ENCODE measurements at places on chromosomes 6 and 20.

DNA sequence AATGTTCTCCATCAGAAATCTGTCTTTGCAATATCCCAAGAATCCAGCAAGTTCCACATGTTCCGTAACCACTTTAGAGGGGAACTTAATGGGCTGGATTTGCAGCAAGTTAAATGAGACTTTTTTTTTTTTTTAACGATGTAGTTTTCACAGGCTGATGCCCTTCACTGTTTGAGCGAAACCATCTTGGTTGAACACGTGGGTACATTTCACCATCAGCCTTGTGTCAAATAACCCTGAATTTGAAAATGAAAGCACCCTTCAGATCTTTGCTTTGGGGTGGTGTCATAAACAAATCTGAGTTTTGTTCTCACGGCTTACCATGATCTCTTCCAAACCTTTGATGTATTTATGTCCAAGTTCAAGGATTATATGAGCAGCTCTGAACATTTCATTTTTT is 73.7 kb upstream of the EXOC2 start:
- no peak for DNase-seq

DNA sequence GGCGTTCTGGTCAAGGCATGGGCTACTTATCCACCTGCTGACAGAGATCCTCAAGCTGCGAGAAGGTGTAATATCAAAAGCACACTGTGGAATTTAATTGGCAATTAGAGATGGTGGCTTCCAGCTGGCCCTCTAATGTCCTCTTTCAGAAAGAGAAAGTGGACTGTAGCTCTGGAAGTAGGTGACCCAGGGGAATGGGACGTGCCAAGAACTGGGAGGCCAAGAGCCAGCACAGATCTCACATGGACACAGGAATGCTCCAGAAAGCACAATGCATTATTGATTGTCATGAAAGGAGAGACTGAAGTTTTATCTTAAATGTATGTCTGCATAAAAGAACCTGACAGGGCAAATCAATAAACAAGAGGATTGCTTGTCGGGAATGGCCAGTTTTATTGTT is 198.6 kb upstream of the CDH4 start:
- no peak for DNase-seq

DNA sequence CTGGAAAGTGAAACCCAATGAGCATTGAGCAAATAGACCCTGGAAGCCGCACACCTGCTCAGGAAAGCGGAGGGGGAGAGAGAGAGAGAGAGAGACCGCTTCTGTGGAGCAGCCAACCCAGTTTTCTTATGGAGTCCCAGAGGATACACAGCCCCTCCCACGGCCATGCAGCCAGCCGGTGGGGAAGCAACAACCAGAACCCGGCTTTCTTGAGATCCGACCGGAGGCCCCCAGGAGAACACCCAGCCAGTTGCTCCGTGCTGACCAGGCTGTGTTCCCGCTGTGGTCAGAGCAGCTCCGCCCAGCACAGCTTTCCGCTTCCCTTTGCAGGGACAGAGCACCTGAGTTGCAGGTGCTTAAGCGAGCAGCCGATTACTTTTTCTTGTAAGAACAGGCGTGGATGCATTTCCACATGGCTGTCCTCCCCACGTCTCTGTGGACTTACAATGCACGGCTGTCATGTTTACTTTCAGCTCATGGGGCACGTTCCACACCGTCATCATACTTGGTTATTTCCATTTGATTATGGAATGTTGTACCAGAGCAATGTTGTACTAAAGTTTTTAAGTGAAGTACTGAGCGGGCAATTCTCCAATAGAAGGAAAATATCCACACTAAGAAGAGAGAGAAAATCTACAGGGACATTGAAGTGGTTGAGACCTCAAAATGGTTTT is 381.9 kb downstream of the THBS2 start:
- no peak for DNase-seq

- no peak for DNase-seq
These were observed 208.0 kb downstream of the EYA2 start for GRCh38 chr20:47102629-47103028.

DNA sequence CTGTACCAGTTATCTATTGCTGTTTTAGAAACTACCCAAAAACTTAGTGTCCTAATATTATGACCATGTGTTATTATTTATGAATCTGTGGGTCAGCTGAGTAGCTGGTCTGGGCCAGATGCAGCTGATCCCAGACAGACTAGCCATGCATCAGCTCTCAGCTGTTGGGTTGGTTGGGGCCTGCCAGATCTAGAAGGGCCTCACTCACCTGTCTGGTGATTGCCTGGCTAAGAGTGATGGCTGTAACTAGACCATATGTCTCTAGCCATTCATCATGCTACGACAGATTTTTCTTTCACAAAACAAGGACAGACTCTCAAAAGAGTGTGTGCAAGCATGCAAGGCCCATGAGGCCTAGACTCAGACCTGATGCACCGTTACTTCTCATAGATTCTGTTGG is 403.2 kb downstream of the SAMD5 start:
- no peak for DNase-seq

- peak; percentile 47 for DNase-seq
These were observed 64.3 kb upstream of the AFDN start for GRCh38 chr6:167762259-167762962.

DNA sequence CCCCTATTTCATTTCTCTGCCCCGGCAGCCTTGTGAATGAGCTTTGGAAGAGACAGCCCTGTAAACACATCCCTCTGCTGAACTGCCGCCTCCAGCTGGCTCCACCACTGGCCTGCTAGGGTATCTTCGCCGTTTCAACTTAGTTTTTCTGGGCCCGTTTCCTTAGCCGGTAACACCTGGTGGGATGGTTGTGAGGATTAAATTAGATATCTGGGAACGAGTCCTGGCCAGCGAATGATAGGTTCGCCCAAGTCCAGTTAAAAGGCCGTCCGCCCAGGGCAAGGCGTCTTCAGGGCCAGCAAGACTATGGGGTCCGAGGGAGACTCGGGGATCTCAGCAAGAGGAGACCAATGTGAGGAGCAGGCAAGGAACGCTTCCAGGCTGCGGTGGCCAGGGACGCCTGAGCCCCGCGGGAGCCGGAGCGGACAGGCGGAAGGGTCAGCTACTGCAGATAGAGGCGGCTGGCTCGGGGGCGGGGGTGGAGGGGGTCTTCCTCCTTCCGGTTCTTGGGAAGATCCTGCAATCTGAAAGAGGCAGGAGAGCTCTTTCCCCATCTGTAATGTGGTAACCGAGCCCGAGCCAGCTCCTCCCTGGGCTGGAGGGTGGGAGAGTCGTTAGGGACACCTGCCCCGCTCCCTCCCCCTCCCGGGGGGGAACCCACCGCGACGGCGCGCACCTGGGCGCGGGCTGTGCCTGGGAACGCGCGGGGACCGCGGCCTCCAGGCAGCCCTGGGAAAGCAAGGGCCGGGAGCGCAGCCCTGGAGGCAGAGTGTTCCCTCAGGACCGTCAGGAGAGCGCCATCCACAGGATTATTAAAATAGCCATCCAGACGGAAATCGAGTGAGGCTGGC is 4.5 kb upstream of the PTCRA start:
- DNase-seq = peak; percentile 18

DNA sequence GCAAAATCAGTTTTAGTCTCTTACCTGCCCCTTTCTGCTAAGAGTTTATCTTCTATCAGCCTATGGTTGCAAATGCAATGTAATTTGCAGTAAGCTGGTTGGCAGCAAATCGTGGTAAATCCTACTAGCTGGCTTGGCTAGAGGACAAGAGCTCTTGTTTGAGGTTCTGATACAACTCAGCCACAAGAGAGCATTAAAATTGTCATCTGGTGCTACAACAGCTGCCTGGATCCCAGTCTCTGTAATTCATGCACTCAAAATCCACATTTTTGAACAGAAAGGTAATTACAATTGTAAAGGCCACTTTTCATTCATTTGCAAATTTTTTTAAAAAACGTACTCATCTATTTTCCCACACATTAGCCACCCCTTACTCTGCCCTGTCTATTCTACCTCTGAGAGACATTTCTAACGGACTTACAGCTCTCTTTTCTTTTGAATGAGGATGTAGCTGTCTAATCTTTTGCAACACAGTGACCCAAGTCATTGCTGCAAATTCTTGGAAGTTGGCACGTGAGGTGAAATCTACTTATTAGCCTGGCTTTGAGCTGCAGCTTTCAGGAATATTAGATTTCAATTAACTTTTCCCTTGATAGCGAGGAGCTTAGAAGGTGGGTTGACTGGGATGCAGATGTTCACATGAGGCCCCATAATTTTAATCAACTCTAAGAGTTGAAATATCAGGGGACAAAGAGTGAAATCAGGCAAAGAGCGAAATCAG is 54.0 kb upstream of the FAM184A start:
- DNase-seq = no peak

DNA sequence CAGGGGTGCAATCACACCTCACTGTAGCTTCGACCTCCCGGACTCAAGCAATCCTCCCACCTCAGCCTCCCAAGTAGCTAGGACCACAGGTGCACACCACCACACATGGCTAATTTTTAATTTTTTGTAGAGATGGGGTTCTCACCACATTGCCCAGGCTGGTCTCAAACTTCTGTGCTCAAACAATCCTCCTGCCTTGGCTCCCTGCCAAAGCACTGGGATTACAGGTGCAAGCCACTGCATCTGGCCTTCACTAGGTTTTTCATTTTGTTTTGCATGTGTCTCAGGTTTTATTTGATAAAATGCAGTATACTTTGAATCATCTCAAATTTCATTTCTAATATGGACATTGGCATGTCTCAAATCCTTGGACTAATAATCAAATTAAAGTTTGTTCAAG is 98.7 kb downstream of the SLC16A10 start:
- no peak for DNase-seq

DNA sequence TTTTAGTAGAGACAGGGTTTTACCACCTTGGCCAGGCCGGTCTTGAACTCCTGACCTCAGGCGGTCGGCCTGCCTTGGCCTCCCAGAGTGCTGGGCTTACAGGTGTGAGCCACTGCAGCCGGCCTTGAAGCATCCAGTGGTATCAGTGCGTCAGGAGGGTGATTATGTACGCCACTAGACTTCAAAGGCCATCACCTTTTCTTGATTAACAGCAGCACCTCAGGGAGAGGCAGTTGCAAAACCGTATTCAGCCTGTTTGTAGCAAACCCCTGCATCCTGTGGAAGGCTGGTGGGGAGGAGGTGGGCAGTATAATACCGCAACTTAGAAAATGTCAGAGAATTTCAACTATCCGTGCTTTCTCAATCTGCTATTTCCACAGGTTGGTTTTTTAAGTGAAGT is 27.3 kb upstream of the SHLD1 start:
- DNase-seq = no peak

DNA sequence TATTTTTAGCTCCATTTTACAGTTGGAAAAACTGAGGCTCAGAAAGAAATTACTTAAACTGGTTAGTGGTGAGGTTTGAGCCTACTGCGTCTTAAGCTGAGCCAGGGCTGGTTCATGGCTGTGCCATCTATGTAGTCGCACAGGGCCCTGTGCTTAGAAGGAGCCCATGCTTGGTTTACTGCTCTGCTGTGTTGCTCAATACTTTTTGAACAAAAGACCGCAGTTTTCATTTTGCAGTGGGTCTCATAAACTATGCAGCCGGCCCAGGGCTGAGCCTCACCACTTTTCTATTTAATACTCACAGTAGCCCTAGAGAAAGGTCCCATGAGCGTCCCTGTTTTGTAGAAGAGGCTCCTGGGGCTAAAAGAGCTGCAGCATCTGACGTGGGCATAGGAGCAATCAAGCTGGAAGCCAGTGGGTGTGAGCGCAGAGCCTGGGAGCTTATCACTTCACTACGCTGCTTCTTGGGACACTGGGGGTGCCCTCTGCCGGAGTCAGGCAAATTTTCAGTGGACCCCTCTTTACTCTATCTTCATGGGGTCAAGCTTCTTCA is 501 bp downstream of the SIRPB2 start:
- DNase-seq = no peak

DNA sequence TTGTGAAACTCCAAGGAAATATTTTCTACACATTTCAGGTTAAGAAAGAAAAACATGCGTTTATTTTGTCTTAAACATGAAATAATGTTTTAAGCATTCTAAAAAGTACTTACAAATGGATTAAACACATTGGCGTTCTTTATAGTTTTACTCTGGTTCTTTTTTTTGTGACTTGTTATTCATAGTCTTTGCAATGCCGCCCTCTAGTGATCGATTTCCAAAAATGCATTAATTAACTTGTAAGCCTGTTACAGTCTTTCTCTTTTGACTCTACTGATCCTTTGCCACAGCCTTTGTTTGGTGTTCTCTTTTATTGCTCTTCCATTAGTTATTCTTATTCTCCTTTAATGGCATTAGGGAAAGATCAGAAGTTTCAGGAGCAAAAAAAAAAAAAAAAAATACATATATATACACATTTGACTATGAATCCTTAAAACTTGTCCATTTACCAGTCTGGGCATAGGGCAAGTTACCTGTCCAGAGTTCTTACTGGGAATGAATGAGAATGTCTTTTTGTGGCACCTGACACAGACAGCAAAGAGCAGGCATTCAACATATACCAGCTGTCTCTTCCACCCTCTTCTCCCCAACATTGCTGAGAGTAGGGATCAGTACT is 59.9 kb downstream of the MACROD2 start:
- DNase-seq = peak; percentile 87

DNA sequence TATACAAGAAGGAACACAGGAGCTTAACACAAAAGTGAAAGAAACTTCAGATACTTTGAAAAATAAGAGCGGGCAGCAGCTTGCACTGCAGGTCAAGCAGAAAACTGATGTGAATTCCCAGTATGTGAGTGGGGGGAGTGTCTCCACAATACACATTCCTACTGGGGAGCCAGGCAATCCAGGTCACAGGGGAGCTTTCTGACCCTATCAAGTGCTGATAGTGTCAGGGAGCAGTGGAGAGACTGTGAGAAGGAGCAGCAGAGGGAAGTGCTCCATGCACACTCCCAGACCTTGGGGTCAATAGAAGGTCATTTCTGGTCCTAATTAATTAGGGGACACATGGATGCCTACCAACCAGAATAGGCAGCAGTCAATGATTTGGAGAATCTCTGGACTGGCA is 59.4 kb downstream of the PDSS2 start:
- DNase-seq = no peak

DNA sequence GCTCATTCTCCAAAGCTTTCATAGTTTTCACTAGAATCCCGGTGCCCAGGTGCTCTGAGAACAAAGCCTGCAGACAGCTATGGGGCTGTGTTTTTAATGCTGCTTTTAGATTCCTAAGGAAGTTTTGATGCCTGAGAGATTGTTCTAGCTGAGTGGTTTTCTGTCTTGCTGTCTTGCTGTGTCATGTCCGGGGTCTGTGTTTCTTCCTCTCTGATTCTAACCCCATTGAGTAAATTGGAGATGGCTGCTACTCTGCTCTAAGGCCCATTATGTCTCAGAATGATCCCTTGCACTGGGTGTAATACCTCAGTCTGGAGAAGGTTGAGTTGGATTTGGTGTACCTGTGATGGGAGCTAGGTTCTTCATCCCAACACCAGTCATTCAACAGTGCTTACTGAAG is 63.4 kb downstream of the ARID1B start:
- DNase-seq = no peak

DNA sequence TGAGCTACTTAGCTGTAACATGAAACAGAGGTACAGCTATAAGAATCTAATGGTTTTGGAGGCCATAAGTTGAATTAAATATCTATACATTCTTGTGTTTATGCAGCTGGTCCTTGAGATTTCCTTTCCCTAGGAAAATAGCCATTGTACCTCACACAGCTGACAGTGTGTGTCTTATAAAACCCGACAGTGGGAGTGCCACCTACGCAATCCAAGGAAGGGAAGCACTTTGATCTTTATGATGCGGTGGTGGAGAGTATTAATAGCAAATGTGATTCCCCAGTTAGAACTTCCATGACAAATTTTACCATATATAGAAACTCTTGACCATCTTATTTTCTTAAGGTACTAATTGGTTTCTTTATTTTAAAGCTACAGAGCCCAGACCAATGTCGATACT is 149.5 kb downstream of the TMEM200A start:
- DNase-seq = no peak

Data from brain (organoid and tissue), 16 donors.